ENCODE measurements at places on chromosomes 13 and 19.
A peak's percentile ranks its signal among the peaks of the same experiment; 100 is the strongest.

- no peak for DNase-seq
Measured at GRCh38 chr19:7645656-7646425, 8.9 kb downstream of the STXBP2 start.

DNA sequence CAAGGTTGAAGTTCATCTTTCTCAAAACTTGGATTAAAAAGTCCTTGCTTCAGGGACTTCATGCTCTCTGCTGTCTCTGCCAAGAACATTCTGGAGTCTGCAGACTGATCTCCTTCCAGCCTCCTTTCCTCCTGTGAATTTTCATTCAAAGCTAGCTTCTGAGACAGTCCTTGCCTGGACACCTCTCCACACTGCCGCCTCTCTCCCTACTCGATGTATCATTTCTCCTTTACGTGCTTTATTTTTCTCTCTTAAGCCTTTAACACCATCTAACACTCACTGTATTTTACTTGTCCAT, 238.8 kb downstream of the COL4A1 start:
- DNase-seq = no peak

GRCh38 chr13:82480415-82480814, 1401.9 kb downstream of the SLITRK1 start:
- DNase-seq = no peak

- DNase-seq = no peak
Measured at GRCh38 chr19:12997179-12997966, 2.1 kb downstream of the NFIX start.

DNA sequence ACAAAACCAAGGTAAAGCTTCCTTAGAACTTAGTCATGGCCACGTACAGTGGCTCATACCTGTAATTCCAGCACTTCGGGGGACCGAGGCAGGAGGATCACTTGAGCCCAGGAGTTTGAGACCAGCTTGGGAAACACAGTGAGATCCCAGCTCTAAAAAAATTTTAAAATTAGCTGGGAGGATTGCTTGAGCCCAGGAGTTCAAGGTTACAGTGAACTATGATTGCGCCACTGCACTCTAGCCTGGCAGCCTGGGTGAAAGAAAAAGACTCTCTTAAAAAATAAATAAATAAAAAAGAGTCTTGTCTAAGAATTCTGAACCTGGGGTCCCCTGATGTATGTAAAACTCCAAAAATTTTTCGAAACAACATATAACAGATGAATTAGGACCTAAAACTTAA, 34.9 kb downstream of the N4BP2L2 start:
- no peak for DNase-seq

GRCh38 chr19:4653793-4654436, 14.6 kb downstream of the TNFAIP8L1 start:
- no peak for DNase-seq

DNA sequence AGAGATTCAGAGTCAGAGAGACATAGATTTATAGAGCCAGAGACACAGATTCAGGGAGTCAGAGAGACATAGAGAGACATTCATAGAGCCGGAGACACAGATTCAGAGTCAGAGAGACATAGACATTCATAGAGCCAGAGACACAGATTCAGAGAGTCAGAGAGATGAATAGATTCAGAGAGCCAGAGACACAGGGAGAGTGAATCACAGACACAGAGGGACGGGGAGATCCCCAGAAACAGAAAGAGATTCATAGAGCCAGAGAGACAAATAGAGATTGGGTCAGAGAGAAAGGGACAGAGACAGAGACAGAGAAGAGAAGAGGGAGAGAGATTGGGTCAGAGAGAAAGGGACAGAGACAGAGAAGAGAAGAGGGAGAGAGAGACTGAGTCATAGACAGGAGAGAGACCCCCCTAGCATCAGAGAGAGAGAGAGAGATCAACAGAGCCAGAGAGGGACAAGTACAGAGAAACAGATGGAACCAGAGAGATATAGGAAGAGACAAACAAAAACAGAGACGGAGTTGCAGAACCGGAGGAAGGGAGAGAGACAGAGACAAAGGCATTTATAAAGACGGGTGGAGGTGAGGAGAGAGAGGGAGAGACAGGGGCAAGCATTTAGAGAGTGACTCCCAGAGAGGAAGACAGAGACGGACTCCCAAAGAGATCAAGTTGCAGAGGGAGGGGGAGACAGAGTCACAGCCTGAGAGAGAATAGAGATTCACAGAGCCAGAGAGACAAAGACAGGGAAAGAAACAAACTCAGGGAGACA, 1.1 kb upstream of the PRKCG start:
- no peak for DNase-seq

- no peak for DNase-seq
Measured at GRCh38 chr13:30466358-30466714, 600 bp upstream of the HMGB1 start.

DNA sequence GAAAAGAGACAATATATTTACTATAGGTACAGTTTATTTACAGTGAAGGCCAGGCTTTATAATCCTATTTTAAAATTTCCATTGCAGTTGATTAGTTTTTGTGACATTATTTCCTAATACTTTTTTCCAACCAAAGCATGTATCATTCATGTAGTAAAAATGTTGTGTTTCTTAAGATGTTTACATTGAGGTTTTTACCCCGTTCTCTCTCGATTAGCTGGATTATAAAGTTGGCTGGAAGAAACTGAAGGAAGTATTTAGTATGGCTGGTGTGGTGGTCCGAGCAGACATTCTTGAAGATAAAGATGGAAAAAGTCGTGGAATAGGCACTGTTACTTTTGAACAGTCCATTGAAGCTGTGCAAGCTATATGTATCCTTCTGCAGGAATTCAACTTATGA, 21.2 kb downstream of the HNRNPM start:
- DNase-seq = no peak

GRCh38 chr13:39821977-39822376, 166.5 kb downstream of the COG6 start:
- DNase-seq = no peak

DNA sequence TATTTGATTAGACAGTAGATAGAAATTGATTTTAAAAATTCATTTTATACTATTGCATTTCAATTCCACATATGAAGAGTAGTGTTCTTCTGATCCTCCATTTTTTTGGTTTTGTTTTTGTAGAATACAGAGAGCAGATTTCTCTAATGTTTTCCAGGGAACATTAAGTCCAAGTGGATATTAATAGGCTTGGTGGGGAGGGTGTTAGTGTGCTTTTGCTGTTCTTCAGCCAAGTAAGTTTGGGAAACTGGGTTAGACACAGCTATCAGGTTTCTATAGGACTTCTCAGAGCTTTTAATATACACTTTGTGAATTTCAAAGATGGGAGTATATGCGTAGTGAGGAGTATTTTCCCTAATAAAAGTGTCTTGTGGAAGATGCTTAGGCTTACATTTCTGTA, 21.8 kb downstream of the NAA16 start:
- no peak for DNase-seq

GRCh38 chr13:29125934-29126424, 305.8 kb downstream of the MTUS2 start:
- DNase-seq = no peak

DNA sequence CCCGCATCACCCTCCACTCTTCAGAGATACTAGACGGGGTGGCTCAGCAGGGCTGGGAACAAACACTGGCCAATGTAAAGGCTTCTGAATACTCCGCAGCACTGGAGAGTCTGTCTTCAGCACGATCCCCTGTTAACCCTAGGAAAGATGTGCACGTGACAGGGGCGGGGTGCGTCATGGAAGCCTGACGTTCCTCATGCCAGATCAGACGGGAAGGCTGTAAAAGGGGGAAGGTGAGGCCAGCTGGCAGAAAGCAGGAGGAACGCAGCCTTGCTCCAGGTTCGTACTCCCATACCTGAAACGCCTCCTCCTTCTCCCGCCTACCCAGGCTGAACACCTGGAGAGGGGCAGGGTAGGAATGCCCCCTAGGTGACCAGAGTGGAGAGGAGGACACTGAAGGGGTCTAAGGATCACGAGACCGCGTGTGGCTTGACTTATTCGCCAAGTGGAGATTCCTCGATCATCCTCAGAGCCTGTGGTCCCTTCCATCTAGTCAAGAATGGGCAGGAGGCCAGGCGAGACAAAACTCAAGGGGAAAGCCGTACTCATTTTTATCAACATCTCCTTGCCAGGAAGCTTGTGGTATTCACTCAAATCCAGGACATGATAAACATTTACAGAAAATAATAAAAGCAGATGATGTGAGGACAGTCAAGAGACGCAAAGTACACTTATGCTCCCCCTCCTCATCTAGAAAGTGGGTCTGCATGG, 18.2 kb upstream of the FFAR2 start:
- no peak for DNase-seq

GRCh38 chr19:1408300-1409203, 1.2 kb downstream of the DAZAP1 start:
- DNase-seq = peak; percentile 37

GRCh38 chr13:23620211-23620610, 50.0 kb downstream of the TNFRSF19 start:
- no peak for DNase-seq

DNA sequence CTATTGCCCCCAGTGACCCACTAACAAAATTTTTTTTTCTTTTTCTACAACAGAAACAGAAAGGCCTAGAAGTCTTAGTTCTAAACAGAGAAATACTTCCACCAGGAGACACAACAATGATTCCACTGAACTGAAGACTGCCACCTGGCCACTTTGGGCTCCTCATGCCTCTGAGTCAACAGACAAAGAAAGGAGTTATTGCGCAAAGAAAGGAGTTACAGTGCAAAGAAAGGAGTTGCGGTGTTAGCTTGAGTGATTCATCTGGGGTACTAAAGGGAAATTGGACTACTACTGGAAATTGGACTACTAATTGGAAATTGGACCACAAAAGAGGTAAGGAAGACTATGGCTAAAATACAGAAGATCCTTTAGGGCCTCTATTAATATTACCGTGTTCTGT, 116.6 kb downstream of the PCDH17 start:
- DNase-seq = no peak

DNA sequence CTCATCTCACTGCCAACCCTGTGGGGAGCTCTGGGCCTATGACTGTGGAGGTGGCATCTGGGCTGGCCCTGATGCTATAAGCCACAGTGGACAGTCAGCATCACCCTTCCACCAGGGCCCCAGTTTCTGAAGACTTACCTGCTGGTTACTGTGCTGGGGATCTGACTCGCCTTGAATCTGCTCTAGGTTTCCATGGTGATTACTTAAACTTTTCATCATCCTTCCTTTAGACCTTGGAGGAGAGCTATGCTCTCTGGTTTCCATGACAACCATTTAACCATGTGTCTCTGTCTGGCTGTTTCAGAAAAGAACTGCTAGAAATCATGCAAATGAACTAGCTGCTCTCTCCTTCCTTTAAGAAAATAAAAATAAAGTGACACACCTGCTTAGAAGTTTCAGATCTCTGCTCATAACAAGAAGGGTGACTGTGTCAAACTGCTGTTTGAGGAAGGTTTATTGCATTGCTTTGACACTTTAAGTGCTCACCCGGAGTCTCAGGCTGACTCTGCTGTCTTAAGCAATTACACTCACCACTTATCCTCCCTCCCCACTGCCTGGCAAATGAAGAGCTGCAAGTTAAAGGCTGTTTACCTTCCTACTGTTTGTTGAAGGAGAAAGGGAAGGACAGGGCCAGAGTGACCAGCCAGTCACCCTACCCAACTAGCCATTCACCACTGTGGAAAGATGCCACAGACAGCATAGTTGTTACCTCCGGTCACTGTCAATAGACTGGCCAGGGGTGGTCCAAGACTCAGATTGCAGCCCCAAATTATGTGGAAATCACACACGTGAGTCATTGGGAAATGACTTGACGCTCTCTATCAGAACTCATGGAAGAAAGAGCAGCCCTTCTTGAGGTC, 87.6 kb downstream of the HSPH1 start:
- no peak for DNase-seq

DNA sequence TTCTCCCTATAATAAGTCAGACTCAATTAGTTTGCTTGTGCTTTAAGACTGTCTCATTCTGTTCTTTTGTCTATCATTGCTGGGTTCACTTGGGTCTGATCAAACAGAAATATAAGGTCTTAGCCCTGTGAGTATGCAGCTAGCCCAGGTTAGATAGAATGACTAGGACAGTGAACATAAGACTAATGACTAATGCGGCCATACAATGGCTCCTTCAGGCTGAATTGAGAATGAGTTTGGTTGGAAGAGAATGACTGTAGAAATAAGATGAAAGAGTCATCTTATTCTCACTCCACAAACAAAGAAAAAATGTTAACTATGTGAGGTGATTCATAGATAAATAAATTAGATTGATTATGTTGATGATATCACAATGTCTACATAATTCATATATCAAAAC, 50.1 kb upstream of the OBI1 start:
- no peak for DNase-seq

- no peak for DNase-seq
Measured at GRCh38 chr19:1931445-1931844, 9.5 kb upstream of the CSNK1G2 start.

DNA sequence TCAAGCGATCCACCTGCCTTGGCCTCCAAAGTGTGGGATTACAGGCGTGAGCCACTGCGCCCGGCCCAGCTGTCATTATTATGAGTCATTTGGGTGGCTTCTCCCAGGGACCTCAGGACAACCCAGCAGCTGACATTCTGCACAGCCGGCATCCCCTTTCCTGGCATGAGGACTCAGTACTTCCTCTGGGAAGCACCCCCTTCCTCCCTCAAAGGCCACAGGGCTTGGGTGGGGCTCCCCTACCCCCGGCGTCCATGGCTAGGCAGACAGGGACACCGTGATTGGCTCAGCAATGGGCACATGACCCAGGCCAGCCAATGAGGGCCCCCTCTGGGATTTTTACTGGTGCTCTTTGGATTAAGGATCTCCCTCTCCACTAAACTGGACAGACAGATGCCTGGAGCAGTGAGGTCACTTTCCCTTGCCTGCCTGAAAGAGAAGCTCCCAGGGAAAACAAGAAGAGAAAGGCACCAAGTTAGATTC, 6.0 kb downstream of the KANK2 start:
- DNase-seq = no peak

GRCh38 chr19:42250666-42251531, 4.0 kb downstream of the ERF start:
- DNase-seq = no peak

DNA sequence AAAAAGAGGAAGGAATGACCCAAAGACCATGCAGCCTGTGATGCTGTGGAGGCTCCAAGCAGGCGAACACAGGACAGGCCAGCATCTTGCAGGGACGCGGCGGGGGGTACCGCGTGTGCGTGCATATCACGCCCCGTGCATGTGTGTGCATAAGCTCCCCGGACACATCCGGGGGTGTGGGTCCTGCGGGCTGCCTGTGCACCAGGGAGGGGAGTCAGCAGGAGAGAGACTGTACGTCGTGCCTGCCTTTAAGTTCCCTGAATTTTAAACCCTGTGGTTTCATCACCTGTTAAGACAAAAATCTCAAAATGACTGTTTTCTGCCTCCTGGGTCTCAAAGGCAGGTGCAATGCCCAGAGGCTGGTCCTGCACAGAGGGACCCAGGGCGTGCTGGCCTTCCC, 16.6 kb downstream of the ADAT3 start:
- DNase-seq = no peak

Measured in T-helper 22 cell (primary cell).